ENCODE measurements at places on chromosomes 5 and 9.

GRCh38 chr9:91034521-91034920, 232.9 kb downstream of the SYK start:
- no peak for DNase-seq

DNA sequence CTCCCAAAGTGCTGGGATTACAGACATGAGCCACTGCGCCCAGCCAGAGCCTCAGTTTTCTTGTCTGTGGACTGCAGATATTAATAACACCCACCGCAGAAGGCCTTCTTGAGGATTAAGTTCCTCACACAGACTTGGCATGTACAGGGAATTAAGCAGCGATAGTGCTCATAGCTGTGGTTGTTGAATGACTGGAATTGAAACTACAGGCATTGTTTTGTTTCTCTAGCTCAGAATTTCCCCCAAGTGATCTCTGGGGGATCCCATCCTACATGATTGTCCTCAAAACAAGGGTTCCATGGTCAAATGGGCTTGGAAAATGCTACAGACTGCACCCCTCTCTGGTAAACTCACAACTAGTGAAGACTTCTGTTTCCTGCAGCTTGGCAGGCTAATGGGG, 44.2 kb upstream of the TDRD7 start:
- no peak for DNase-seq

- no peak for DNase-seq
Observed at GRCh38 chr5:88847420-88847819, 35.6 kb downstream of the MEF2C start.

DNA sequence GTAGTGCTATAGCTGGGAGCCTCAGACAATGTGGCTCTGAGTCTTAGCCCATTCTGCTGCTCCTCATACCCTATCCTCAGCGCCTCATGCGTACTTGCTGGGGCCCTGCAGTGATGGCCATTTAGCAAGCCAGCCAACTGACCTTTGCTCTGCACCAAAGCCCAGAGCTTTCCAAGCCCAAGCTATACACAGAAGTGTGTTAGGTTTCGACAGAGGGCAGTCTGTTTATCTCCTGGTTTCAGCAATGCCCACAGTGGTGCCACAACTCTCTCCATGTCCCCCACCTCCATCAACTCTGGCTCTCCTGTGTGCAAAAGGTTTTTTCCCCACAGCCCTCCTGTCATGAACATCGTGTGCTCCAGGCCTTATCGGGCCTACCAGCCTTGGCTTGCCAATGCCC, 16.9 kb downstream of the GNG10 start:
- no peak for DNase-seq

DNA sequence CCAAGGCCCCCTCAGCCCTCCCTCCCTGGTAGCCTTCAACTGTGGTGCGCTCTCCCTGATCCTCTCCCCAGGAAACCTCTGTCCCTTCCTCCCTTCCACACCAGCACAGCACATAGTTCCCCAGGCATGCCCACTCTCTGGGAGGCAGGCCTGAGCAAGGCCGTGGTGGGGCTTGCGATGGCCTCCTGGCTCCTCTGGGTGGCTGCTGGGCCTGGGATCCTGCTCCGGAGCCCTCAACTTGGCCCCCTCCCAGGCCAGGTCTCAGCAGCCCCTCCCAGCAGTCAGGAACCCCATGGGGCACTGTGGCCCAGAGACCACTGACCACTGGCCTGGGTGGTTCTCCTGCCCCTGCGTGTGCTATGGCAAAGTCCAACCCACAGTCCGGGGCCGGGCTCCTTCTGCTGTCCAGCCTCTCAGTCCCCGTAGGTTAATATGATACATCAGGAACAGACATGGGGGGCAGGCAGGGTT, 125.8 kb downstream of the ZNF354C start:
- no peak for DNase-seq

DNA sequence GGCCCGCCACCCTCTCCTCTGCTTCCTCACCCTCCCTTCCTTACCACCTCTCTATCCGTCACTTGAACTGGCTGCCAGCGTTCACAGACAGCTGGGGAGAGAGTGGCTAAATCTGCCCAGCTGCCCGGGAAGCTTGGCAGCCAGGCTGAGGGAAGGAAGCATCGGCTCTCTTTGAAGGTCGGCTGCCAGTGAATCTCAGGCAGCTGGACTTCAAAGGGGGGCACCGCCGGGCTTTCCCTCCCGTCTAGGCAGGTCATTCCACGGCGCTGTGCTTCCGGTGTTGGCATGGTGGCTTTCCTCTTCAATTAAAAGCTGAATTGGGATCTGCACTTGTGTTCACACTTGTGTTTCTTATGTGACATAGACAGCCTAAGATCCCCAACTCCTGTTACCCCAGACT, 174.0 kb downstream of the GDNF start:
- DNase-seq, result no peak

DNA sequence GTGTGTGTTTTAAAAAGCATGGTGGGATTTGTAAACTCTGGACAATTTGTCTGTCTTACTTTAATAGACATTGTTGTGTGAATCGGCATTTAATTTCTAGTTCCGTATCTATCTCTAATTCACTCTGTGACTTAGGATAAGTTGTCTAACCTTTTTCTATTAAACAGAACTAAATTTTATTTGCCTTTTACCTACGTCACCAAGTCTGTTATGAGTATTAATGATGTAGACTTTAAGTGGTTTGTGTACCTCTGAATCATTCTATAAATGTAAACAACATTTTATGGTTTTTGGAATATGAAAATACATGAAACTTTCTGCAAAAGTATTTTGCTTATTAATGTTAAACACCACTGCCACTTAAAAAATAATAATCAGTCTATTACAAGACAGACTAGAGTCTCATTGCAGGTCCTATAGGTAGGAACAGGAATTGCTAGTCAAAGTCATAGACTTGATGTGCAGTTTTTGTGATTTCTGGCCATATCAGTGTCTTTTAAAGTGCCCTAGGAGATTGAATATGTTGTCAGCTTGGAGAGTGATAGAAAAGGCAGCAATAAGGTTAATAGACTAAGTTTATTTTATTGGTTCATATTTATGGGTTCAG, 5.6 kb downstream of the RBM27 start:
- DNase-seq, result no peak

GRCh38 chr9:108297073-108297472, 558.7 kb downstream of the ACTL7B start:
- DNase-seq, result no peak

GRCh38 chr9:107755246-107755645, 265.7 kb upstream of the KLF4 start:
- peak; percentile 27 for DNase-seq

GRCh38 chr5:118980438-118980837, 7.9 kb downstream of the DTWD2 start:
- no peak for DNase-seq

- no peak for DNase-seq
Observed at GRCh38 chr5:3025392-3025791, 273.9 kb upstream of the IRX2 start.

DNA sequence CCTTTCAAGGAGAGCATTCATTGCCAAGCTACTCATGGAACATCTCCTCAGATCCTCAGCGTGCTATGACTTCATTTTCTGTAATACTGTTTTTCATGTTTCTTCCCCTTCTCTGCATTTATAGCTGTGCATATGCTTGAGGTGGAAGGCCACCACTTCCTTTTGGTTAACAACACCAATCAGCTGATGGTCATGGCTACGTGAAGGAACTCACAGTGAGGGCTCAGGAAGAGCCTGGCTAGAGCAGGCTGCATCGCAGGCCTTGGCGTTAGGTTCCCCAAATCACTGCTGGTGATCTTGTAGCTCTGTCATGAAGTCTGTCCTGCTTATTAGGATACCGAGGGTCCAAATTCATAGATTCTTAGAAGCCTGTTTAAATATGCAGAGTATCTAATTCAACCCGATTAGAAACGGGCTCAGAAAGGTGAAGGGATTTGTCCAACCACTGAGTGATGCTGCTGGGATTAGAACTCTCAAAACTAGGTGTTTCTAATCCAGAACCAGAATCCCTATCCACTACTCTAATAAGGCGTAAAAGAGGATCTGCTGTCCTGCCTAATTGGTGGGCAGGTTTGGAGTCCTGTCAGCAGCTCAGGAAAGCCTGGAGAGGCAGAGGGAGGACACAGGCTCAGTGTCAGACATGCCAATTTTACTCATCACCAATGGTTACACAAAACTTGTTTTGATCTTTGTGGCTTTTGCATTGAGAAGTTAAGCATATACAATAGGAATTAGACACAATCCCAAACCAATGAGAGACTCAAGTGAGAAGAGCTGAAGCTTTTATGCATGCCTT, 7.5 kb downstream of the SYK start:
- no peak for DNase-seq

- no peak for DNase-seq
Observed at GRCh38 chr9:37972351-37972848, 68.5 kb upstream of the SLC25A51 start.

DNA sequence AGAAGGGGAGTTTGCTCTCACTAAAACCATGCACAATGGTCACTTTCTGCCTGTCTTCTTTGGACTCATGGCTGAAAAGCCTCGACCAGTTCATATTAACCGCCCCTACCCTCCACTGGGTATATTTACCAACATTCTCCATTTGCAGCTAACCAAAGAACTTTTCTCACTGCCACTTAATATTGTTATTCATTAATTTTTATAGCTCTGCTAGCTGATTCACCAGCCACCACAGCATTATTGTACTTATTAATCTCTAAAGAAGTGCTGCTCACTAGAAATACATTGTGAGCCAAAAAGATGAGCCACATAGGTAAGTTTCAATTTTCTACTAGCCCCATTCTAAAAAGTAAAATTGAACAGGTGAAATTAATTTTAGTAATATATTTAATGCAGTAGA, 33.4 kb upstream of the SMIM32 start:
- no peak for DNase-seq

GRCh38 chr9:133477992-133478850, 678 bp downstream of the SLC2A6 start:
- peak; percentile 51 for DNase-seq

GRCh38 chr9:91682806-91683205, 259.2 kb upstream of the NFIL3 start:
- DNase-seq, result peak; percentile 29

GRCh38 chr5:143233031-143233430, 170.5 kb downstream of the NR3C1 start:
- DNase-seq, result no peak

DNA sequence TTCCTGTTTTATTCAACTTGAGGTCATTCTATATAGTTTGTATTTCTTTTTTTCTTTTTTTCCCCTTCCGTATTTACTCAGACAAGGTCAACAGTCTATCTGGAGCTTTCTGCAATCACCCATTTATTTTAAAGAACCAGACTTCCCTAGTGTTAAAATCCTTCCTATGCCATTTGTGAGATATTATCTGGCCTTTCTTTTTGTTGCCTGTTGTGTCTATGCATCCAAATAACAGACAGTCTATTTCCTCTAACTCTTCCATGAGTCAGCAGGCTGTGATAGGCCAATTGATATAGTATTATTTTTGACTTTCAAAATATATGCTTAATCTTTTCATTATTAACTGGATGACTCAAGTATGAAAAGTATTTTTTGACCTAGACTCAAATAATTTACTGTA, 291.2 kb upstream of the PTPRD start:
- DNase-seq, result no peak

- no peak for DNase-seq
Observed at GRCh38 chr5:94849821-94850736, 231.6 kb downstream of the SLF1 start.

DNA sequence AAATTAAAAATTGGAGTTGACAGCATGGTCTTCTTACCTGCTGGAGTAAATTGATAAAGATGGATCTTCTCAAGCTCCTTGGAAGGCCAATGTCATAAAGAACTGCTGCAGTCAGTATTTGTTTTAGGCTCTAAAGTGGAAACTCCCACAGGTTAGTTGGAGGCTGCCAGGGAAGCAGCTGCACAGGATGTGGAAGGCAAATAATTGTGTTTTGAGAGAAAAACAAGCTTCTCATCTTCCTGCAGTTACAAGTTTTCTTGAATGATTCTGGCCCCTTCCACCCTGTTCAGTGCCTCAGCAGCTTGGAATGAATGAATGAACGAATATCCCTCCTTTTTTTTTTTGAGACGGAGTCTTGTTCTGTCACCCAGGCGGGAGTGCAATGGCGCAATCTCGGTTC, 13.9 kb downstream of the MROH2B start:
- no peak for DNase-seq

GRCh38 chr9:23674016-23674585, 151.9 kb downstream of the ELAVL2 start:
- DNase-seq, result no peak

DNA sequence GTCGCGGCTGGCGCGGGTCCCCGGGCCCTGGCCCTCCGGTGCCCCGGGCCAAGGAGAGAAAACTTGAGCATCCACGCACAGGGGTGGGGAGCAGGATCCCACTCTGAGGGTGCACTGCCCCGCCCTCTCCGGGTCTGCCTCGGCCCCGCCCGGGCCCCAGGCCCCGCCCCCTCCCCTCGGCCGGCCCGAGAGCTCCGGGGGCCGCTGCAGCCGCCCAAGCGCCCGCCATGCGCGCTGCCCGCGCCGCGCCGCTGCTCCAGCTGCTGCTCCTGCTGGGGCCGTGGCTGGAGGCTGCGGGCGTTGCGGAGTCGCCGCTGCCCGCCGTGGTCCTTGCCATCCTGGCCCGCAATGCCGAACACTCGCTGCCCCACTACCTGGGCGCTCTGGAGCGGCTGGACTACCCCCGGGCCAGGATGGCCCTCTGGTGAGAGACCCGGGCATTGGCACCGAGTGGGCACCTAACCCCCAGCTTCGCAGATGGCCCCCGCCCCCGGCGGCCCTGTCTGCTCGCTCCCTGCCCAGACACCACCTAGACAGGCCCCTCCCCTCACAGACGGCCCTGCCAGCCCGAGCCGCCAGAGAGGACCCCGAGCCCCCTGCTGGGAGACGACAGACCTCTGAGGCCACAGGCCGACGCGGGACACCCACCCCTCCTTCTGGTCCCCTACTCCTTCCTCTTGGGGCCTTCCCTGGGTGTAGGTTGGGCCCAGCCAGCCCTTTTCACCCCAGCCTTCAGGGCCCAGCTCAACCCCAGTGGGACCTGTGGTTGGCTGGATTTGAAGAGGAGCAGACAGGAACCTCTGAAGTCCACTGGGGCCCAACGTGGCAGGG, at the start of gene CERCAM:
Gene CERCAM (plus strand): TSS at position 207 of the 831 bp plus-strand sequence. CDS start 21 bp downstream, at position 228.
- peak; percentile 82 for DNase-seq

- peak; percentile 80 for DNase-seq
Observed at GRCh38 chr5:72179028-72179815, 71.9 kb downstream of the MAP1B start.

Data from hepatic stellate cell (primary cell).